Activated CD8-positive, alpha-beta memory T cell treated with anti-CD3 and anti-CD28 coated beads, Interleukin-2, amount 50 U/mL, for 4 hours (primary cell): ENCODE measurements at places on chromosomes 1 and 21.
A peak's percentile ranks its signal among the peaks of the same experiment; 100 is the strongest.

- no peak for DNase-seq
These were observed 229.7 kb upstream of the TMEM51 start for GRCh38 chr1:14923727-14924452.

- DNase-seq: no peak
These were observed 79.6 kb downstream of the NEGR1 start for GRCh38 chr1:72202761-72203160.

DNA sequence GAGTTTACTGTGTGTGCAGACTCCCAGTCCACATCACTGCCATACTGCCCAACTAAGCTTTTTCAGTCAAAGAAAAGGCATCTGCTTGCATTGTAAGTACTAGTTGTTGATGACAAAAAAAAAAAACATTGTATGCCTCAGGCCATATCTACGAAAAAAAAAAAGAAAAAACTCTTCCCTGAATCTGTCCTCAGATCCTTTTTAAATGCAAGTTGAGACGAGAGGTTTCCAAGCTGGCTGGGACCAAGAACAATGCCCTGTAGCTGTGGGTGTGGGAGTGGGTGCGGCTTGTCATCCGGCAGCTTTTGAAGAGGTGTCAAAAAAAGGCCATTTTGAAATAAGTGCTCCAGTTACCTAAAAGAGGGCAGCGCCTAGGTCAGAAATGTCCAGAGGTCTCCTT, 29.2 kb upstream of the HHAT start:
- DNase-seq: no peak

DNA sequence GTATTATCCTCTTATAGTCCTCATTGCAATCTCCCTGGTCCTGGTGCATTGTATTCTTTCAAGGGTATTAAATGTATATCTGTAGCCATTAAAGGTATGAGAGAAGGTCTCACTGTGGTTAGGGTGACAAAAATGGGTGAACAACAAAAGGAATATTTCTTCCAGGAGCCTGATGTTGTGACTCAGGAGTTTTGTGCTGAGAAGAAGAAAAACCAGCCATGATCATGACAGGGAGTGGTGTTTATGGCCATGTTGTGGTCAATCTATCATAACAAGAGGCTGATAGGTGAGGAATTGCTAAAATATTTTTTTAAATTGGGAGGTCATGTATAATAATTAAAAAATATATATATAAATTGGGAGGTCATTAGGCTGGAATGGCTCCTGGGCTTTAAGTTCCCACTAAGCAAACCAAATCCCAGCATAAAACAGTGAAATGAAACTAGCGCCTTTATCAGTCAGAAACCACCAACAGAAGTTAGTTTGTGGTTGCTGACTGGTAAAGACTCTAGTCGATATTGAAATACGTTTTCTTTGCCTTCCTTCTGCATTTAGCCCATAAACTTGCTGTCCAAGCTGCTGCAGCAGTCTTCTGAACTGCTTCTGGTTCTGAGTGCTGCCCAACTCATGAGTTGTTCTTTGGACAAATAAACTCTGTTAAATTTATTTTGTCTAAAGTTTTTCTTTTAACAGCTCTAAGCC, 60.3 kb downstream of the TBX19 start:
- no peak for DNase-seq

DNA sequence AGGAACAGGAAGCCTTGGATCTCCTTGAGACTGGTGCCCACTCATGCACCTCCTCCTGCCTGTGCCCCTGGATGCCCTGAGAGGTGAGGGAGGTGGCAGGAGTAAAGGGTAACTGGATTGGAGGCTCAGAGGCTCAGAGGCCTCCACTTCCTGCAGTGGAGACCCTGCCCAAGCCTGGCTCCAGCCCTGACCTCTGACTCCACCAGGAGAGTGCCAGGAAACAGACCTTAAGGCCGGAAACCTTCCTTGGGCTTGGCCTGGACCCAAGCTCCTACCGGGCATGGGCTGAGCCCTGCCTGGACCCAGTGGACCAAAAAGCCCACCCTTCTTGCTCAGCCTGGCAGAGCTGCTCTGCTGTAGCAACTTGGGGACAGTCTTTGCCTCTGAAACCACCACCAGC, 15.0 kb upstream of the CELA3B start:
- DNase-seq: no peak

GRCh38 chr1:18246543-18246942, 138.9 kb downstream of the IGSF21 start:
- no peak for DNase-seq

DNA sequence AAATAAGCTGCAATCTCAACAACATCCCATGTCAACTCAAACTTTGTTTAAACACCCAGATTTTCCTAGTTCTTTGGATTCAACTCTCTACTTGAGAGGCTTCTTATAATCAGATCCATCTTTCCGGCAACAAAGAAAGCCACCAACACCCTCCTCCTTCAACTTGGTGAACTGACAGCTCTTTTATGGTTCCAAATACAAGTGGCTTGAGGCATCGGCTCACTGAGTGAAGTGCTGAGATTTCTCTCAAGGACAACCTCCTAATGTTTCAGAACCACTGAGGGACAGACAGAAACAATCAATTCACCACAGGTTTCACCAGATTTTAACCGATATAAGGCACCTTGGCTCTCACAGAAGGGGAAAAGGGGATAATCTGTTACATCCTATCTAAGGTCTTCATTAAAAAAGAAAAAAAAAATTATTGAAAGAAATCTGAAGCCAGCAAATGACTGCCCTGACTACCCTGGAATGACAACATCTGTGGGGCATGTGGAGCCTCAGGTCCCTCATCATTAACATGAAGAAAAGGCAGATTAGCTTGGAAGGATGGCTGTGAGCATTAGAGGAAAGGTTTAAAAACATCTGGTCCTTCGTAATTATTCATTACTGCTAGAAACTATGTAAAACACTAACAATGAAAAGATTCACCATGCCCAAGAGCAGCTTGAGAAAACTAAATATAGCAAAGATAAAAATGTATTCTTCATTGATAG, 50.9 kb downstream of the PTPN14 start:
- DNase-seq: no peak

DNA sequence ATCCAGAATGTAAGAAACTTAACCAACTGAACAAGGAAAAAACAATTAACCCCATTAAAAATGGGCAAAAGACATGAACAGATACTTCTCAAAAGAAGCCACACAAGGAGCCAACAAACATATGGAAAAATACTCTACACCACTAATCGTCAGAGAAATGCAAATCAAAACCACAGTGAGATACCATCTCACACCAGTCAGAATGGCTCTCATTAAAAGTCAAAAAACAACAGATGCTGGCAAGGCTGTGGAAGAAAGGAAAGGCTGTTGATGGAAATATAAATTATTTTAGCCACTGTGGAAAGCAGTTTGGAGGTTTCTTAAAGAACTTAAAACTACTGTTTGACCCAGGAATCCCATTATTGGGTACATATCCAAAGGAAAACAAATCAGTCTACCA, 51.2 kb downstream of the RGS4 start:
- no peak for DNase-seq

DNA sequence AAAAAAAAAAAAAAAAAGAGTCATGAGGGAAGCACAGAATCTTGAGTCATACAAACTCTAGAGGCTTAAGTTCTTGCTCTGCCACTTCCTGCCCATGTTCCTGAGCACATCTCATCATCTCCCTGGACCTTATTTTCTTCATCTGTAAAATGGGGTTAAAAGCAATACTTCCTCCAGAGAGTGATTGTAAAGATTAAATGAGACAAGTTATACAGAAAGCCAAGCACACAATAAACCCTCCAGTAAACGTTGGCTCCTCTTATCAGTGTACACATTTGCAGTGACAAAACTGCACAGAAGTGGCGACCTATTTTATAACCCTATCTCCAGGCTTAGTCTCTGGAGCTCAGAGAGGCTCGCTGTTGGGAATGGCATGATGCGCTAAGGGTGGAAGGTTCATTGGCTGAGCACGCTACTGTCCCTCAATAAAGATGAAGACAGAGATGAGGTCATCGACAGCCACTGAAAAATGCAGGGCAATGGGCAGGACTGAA, 82.1 kb downstream of the RRAGC start:
- no peak for DNase-seq

DNA sequence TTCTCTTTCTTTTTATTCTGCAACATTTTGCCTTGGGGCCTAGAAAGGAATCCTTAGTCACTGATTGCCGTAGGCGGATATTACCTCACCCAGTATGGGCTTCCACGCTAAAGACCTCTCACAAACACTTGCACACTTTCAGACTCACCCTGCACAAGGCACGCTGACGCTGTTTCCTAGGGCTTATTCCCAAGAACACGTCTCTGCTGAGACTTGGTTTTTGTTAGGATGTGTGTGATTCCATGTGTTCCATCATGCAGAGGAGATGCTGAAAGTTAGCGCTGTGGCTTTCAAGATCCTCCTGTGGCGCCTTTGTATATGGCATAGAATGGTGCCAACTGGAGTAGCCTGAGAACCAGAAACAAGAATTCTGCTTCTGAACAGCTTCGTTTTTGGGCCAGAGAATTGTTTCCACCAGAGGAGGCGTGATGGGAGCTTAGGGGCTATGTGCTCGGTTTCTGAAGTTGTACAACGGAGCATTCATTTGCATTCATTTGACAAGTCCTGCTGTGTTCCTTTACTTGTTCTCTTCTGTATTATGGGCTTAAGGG, 297.0 kb downstream of the DISC1 start:
- DNase-seq: no peak

GRCh38 chr1:7518411-7518810, 252.7 kb upstream of the VAMP3 start:
- DNase-seq: no peak

DNA sequence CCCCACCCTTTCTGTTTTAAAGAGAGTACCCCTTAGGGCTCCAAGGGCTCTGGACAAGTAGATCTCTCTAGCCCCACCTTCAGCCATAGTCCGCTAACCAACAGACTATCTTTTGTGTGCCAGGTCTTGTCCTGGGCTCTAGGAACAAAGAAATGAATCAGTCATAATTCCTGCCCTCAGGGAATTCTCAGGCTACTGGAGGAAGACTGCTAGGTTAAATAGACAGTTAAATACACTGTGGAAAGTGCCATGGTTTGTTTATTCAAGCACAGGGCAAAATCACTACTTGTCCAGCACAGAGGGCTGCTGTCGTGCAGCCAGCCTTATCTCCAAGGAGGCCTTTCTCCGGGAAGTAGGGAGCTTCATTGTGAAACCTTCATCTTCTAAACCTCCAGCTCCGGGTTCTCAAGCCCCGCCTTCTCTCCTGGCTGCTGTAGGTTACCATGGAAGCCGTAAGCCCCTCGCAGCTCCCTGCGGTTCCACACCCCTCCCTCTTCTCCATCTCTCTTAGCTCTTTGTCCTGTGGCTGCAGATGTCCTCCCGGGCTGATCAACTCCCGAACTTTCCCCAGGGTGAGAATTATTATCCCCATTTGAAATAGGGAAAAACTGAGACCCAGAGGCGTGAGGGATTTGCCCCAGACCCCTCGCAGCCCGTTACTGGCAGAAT, 29.8 kb downstream of the SHISAL2A start:
- no peak for DNase-seq

GRCh38 chr1:18203645-18204044, 96.0 kb downstream of the IGSF21 start:
- no peak for DNase-seq

GRCh38 chr1:194584052-194584451, 1397.6 kb upstream of the B3GALT2 start:
- DNase-seq: no peak

DNA sequence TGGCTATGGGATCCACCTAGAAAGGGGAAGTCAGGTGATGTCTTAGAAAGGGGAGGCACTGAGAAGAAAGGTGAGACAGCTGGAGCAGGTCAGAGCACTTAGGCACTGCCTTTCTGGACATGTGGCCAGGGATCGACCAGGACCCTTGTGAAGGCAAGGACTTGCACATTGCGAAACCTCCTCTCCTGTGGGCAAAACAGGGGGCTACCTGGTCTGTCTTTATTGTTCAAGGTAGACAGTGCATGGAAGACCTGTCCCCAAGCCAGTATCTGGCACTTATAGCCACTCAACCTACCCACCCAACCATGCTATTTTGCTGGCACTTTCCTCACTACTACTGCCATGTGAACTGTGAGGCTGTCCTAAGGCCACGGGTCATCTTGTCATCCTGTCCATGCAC, 67.2 kb downstream of the NAV1 start:
- DNase-seq: no peak

- no peak for DNase-seq
These were observed 20.6 kb upstream of the FCGR2A start for GRCh38 chr1:161484613-161485012.

DNA sequence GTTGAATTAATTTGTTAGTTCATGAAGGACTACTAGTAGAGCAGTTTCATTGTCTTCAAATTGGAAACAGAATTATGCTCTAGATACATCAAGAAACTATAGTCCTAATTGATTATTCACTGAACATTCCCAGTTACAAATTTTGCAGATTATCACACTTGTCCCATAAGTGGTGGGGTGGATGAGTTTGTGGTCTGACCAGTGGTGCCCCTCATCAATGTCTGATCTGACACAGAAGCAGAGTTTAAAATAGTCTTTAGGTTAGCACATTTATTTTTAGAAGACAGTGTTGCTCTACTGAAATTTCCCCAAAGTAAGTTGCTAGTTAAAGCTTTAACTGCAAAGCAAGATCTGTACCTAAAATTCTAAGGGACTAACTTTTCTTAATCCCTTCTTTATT, 42.9 kb downstream of the INKA2 start:
- no peak for DNase-seq

- DNase-seq: peak; percentile 24
These were observed 68.4 kb downstream of the LUZP1 start for GRCh38 chr1:23100074-23100748.

GRCh38 chr1:240241278-240241677, 149.6 kb downstream of the FMN2 start:
- DNase-seq: no peak
